ENCODE measurements at places on chromosomes 7 and 10.

DNA sequence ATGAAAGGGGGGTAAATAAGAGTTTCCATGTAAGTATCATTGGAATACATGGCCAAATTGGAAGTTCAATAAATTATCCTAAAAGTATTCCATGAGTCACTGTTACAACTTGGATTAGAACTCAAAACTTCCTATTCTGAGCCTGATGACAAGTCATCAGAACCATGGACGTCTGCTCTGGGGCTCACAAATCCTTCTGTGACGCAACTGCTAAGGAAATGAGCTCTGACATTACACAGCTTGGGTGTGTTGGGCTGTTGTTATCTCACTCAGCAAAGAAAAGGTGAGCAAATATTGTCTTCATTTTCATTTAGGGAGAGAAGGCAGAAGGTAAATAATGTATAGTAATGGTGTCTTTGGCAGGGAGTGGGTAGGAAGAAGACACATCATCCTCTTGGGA is 214.8 kb upstream of the ADO start:
- DNase-seq = no peak

DNA sequence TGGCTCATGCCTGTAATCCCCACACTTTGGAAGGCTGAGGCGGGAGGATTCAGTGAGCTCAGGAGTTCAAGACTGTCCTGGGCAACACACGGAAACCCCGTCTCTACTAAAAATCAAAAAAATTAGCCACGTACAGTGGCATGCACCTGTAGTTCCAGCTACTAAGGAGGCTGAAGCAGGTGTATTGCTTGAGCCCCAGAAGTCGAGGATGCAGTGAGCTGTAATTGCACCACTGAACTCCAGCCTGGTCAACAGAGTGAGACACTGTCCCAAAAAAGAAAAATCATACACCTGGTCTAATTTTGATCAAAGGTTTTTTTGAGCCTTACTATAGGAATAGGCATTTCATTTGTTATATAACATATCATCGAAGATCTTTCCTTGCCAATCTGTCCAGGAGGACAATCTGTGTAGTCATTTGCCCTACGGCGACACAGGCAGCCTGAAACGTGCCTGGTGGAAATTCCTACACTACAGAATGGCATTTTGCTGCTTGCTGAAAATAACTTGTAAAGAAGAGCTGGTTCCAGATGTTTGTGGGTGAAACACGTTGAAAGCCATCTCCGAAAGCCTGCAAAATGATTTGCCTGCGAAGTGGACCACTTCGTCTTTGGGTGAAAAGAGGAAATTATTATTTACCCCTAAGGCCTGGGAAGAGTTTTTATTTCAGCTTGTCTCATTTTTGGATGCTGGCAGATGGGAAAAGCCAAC is 31.3 kb upstream of the GDI2 start:
- no peak for DNase-seq

DNA sequence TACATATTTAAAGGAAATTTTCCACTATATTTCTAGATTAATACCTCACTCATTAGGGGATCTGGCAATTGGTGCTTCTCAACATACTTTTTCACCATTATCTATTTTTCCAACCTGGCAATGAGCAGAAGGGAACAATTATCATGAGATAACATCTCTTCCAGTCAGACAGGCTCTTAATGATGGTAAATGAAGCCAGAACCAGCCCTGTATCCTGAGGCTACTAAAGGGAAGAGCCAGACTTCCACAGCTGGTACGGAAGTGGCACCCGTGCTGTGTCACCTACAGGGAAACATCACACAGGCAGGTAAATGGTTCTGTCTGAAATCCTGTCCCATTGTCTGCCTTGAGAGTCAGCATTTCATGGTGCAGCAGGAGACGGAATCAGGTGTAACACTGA is 75.9 kb downstream of the ELMO1 start:
- DNase-seq = no peak

DNA sequence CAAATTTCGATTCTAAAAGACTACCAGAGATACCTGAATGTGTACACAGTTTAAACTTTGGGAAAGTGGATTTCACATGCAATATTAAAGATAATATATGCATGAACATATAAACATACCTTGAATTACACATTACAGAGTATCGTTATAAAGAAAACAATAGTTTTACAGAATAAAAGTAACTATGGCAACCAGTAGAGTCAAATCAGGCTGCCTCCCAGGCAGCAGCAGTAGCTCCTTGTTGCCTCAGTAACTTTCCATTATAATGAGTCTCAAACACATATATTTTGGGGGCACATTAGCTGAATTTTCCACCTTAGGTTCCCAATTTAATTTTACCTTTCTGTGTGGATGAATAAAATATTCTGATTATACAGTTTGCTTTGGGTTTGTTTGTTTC is 164.4 kb upstream of the FEZF1 start:
- no peak for DNase-seq

GRCh38 chr10:34526758-34527730 is 288.1 kb downstream of the PARD3 start:
- DNase-seq = no peak

DNA sequence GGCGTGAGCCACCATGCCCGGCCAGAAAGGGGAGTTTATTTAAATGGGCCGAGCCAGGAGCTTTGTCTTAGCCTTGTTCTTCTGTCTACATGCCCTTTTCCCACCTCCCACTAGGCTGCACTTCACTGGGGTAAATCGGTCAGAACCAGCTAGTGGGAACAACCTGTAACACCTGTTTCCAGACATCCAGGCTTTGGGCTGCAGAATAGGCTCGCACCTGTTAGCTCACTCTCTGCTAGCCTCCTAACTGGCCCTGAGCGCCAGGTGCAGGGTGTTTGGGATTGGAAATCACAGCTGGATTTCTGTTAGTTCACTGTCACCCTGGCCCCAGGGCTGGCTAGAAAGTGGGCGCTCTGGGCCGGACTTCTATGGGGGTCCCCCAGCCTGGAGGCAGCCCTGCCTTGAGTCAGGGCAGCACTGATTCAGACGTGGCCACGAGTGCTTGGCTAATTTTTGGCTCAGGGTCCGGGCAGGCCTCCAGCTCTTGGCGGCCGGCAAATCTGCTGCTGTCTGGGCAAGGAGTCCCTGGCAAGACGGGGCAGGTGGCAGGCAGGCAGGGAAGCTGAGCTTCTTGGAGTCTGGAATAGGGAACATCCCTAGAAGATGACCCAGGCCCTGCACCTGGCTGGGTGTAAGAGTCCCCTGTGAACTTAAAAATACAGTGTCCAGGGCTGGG is 48.6 kb downstream of the GTF2IRD1 start:
- DNase-seq = no peak

- no peak for DNase-seq
These were observed 120.3 kb upstream of the FOXK1 start for GRCh38 chr7:4561795-4562194.

DNA sequence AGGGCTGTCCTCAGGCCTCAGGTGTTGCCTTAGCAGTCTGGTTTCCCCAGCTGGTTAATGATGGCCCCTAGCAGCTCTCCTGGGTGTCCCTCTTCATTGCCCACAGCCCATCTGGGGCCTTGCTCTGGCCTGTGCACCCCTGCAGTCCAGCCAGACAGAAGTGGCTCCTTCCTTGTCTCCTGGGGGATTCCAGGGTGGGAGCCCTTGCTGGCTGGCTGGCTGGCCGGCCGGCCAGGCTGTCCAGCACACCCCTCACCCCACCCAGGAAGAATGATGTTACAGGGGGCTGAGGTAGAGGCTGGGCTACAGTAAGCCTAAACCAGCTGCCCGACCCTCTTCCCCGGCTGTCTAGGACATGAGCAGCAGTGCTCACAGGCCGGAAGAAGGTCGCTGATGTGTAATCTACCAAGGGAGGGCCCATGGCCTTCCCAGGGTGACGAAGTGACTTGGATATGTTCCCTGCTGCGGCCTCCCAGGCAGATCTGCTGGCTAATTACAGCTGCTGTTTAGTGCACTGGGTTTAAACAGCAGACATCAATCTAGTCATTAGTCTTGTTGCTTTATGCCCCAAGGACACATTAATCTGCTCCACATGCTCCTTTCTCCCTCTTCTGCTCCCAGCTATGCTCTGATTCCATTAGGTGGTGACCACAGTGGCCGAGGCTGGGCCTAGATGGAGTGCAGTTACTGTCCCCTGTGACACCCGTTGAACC is 53.8 kb upstream of the LRRC4 start:
- DNase-seq = no peak

DNA sequence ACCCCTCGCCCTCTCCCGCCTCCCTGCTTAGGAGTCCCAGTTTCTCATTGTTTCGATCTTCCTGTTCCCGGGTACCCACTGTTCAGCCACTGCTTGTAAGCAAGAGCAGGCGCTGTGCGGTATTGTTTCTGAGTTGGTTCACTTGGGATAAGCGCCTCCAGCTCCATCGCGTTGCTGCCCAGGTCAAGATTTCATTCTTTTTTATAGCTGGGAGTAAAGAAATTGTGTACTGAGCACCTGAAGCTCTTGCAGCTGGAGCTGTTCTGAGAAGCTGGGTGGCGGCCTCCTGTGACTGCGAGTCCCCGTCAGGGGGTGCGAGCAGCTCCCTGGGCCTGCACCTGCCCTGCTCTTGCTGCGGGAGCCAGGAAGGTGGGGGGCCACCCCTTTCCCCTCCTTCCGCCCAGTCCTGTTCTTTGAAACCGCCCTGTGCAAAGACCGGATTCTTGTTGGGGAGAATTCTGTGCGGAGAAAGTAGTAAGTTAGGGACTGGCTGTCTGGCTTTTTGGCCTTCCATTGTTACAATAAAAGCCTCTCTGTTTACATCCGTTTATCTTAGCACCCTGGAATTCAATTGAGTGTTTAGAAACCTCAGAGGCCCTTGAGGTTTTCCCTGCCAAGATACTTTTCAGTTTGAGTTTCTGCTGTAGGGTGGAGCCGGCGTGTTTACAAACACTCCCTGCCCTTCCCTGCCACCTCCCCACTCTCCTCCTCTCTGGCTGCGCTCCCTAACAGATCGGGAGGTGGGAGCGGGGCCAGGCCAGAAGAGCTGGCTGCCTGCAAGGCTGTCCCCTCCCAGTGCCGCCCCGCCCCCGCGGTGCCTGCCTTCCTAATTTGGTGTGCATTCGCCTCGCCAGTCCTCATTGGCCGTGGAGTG is 30.8 kb upstream of the AP5Z1 start:
- peak; percentile 85 for DNase-seq

DNA sequence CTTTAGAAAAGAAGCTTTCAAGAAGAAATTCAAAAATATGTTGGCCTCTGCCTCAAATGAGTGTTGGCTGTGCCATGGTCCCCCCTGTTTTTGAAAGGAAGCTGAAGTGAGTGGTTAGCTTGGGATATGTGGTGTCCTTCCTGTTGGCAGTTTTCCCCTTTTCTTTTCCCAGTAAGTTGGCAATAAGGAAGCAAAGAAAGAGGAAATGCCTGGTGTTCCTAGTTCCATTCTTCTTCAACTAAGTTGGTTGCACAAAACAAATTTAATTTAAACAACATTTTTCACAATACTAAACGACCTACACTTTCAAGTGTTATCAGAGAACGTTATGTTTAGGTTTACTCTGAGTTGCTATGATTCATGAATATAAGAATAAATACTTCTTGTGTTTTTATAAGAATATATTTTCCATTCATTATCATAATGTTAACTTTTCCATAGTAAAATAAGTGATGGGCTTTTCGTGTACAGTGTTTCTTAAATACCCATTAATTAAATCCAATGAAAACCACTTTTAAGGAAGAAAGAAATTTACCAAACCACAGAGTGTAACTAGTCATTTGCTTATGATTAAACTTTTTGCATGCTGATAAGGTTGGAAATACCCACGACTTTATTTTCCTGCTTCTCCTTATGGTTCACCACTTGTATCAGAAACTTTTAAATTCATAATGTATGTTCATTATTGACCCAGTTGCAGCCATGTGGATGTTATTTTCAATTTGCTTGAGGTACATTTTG is 7.7 kb downstream of the HDAC9 start:
- DNase-seq = no peak

DNA sequence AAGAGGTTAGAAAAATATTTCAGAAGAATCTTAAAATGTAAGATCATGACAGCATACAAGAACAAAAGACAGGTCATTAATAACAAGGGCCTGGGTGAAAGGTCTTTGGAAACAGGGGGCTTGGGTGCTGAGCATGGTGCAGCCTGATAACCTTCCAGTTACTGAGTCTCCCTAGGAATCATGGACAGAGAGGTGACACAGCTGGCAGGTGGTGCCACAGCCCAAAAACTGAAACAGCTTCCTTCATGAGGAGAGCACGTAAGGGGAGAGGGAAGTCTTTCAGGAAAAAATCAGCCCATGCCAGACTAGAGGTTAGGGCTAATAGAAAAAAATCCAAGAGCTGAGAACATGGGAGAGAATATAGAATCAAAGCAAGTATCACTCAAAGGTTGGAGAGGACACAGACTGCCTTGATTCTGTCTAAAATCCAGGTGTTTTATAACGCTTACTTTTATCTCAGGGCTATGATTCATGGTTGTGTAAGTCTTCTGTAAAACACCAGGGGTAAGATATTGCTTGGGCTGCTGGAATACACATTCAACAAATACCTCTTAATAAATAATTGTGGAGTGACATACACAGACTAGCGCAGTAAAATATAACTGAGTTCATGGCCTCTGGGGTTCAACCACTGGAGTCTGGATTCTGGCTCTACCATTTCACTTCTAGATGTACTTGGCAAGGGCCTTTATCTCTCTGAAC is 88.1 kb downstream of the SEMA3C start:
- DNase-seq = no peak

GRCh38 chr7:132352800-132353199 is 223.5 kb downstream of the PLXNA4 start:
- no peak for DNase-seq

GRCh38 chr7:100874300-100874576 is 665 bp upstream of the SRRT start:
- no peak for DNase-seq

DNA sequence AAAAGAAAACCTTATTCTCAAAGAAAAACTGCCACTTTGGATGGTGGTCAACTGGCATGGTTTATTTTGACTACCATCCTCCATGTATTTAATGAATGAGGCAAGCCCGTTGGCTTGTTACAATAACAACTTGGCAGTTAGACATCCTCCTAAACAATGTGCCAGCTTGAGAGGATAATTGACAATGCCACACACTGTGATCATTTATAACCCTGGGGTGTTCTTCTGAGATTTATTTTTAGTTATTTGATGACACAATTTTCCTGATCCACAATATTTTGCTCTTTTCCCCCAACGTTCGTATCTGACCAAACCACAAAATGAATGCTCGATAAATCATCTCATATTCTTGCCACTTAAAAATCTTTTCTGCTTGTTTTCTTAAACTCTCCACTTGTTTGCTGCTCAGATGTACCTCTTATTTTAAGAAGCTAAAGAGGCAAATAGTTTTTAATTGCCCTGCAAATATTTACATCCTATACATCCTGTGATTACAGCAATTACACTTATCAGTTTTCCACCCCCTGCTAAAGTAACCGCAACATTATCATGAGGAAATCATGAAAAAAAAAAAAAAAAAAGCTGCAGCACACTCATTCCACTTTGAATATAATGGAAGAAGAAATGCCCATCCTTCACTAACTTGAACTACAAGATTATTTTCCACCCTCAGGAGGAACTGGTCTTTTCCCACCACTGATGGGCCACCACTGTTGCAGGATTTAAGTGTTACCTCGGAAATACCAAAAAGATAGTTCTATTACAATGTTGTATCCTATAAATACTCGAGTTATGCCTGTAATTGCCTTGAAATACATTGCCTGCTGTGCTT is 119.9 kb downstream of the MBL2 start:
- no peak for DNase-seq
